ENCODE measurements at places on chromosomes 16 and 17. TPM values are rescaled to one million over a fixed set of nuclear protein-coding genes. Genes with fewer than 3 reads are reported as not detected.

The ORC6 gene
- total RNA-seq: 6.5 TPM

The RASL10B gene
- 6.9 TPM for total RNA-seq

The CD300H gene
- not detected for total RNA-seq

The RAB37 gene
- 0.82 TPM for total RNA-seq

The TRIM47 gene
- 13.9 TPM for total RNA-seq

The MT1F gene
- total RNA-seq: 1.2 TPM

The GCGR gene
- not detected for total RNA-seq

The TMEM204 gene
- 3.7 TPM for total RNA-seq

The TBC1D3G gene
- total RNA-seq: not detected

The HES7 gene
- 1.2 TPM for total RNA-seq

The EMP2 gene
- total RNA-seq: 2.4 TPM

The TLCD2 gene
- 0.41 TPM for total RNA-seq

The ATP6V0C gene
- 10.6 TPM for total RNA-seq

The CA7 gene
- total RNA-seq: not detected

The CDH5 gene
- 6.1 TPM for total RNA-seq

The MT1M gene
- total RNA-seq: not detected

The KRTAP4-4 gene
- not detected for total RNA-seq
